Activated CD4-positive, alpha-beta T cell treated with anti-CD3 and anti-CD28 coated beads, Interleukin-2, amount 50 U/mL, for 24 hours (primary cell): ENCODE measurements at places on chromosomes 5 and 9.

- DNase-seq, result no peak
These were observed 11.8 kb downstream of the TBC1D13 start for GRCh38 chr9:128798896-128799295.

- DNase-seq, result no peak
These were observed 176.6 kb upstream of the C9orf72 start for GRCh38 chr9:27749838-27750237.

DNA sequence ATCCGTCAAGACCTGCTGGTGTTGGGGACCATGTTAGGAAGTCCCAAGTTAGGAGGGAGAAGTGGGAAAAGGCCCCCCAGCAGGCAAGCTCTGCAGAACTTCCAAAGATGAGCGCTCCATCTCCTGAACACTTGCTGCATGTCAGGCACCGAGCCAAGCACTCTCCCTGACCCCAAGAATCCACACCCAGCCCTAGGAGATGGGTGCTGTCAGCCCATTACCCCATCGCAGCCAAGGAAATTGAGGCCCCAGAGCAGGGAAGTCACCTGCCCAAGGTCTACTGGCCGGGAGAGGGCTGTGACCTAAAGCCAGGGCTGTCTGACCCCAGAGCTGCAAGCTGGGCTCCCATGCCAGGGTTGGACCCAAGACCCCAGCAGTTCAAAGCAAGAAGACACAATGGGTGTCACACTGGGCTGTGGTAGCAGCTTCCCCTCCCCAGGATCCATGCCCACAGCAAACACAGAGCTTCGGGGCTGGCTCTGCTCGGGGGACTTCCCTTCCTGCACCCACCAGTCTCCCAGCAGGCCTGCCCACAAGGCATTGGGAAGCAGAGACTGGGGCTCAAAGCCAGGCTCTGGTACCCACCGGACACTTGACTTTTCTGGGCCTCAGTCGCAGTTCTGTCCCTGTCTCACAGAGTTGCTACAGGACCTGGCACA lies 13.5 kb downstream of the EEIG1 start:
- no peak for DNase-seq

GRCh38 chr9:97293207-97293721 lies 14.2 kb upstream of the CCDC180 start:
- no peak for DNase-seq

GRCh38 chr9:79581794-79582193 lies 10.0 kb downstream of the TLE4 start:
- no peak for DNase-seq

DNA sequence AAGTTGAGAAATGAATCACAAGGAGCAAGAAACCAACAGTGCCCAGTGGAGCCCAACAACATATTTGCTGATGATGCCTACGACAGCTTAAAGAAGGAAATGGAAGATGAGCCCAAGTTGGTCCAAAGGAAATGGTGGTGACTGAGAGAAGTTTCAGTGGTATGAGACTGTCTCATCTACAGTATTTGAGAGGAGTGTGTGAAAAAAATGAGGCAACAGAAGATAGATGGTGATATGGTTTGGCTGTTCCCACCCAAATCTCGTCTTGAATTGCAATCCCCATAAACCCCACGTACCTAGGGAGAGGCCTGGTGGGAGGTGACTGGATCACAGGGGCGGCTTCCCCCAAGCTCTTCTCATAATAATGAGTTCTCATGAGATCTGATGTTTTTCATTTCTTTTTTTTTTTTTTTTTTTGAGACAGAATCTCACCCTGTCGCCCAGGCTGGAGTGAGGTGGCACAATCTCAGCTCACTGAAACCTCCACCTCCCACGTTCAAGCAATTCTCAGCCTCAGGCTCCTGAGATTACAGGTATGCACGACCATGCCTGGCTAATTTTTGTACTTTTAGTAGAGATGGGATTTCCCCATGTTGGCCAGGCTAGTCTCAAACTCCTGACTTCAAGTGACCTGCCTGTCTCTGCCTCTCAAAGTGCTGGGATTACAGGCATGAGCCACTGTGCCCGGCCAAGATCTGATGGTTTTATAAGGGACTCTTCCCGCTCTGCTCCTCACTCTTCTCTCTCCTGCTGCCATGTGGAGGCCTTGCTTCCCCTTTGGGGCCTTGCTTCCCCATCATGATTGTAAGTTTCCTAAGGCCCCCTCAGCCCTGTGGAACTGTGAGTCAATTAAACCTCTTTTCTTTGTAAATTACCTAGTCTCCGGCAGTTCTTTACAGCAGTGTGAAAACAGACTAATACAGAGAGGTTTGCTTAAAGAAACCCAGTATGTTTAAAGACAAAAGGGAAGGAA lies 30.2 kb downstream of the EFCAB9 start:
- peak; percentile 29 for DNase-seq

- DNase-seq, result no peak
These were observed 166.8 kb upstream of the RFX3 start for GRCh38 chr9:3692606-3693005.

DNA sequence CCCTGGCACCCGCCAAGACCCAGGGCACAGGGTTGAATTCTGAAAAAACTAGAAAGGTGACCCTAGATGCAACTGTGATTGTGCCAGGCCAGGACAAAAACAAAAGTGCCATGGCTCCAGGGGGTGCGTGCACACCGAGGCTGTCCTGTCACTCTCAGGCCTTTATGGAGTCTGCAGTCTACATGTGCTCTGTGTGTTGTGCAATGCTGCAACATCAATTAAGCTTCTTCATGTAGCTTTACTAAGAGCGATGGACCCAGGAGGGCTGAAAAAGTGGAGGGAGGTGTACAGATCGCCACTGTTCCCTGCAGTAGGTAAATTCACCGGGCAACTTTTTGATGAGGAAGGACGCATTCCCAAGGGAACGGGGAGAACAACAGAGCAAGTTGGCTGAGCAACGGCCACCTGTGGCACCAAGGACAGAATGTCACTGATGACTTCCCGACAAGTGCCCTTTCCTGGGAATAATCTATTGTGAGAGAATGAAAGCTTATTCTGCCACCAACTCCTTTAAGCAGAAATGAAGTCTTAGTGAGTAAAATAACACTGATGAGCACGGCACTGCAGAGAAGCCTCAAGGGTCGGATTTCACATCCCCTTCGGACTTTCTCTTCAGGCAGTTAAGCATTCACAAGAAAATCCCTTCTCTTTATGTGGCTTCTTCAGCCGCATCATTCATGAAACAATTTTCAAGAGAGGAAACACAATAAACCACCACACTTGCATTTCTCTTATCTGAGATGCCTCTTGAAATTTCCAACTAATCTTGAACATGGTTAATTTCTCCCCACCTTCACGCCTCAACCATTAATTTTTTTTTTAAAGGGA lies 149.6 kb downstream of the DROSHA start:
- DNase-seq, result no peak

DNA sequence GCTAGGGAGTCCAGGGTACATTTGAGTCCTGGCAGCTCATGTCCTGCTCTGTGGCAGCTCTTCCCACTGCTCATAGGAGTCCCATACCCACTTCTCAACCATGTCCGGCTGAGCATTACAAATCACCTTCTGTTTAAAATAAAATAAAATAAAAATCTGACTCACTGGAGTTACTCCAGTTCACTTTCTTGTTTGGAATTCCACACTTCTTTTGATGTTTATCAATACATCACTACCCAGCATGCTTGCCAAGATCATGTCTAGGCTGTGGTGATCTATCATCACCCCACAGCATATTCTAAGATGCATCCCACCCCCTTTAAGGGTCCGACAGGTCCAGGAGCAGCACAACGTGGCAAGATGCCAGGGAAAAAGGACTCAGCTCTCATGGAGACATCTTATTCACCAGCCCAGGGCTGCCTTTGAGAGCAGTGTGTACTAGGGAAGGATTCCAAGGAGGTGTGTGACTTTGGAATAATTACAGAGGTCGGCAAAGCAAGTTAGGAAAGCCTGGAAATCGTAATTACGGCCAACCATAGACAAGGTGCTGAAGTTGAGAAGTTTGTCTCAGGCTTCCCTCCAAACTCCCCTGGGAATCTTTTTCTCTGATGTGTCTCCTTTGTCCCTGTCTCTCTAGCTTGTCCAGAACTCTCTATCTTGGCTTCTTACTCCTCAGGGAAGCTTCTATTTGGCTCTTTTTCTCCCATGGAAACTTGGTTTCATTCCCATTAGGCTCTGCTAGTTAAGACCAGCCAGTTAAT lies 111.4 kb upstream of the SLC1A3 start:
- no peak for DNase-seq

GRCh38 chr9:113446323-113446740 lies 17.2 kb upstream of the RGS3 start:
- DNase-seq, result no peak

DNA sequence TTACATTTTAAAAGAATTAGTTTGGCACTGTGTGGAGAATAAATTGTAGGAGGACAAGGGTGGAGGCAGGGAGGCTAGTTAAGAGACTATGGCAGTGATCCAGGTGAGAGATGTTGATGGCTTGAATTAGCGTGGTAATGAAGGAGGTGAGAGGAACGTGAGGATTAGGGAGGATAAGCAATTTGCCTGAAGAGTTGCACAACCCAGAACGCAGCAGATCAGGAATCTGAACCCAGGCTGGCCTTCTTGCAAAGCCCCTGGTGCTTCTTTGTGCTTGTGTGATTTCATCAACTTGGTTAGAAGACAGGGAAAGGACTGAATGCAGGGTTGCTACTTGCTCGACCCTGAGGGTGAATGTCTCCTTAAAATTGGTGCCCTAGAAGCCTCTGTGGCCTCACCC lies 6.9 kb upstream of the SCAMP1 start:
- DNase-seq, result no peak

GRCh38 chr5:135869935-135870334 lies 25.7 kb downstream of the IL9 start:
- DNase-seq, result no peak

DNA sequence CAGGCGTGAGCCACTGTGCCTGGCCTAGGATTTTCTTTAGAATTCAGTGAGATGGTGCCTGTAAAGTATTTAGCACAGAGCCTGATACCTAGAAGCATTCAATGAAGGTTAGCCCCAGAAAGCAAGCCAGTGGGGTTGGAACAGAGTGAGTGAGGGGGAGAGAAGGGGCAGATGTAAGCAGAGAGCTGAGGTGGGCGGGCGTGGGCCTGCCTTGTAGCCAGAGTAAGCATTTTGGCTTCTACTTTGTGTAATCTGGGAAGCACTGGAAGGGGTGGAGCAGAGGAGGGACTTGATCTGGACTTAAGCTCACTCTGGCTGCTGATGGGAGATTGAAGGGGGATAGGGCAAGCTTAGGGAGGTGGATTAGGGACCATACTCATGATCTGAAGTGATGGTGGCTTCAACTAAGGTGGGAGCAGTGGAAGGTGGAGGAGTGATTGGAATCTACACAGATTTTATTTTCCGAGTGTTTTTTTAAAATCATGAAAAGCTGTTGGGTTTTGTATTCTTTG lies 2.6 kb downstream of the EXOSC2 start:
- DNase-seq, result no peak

DNA sequence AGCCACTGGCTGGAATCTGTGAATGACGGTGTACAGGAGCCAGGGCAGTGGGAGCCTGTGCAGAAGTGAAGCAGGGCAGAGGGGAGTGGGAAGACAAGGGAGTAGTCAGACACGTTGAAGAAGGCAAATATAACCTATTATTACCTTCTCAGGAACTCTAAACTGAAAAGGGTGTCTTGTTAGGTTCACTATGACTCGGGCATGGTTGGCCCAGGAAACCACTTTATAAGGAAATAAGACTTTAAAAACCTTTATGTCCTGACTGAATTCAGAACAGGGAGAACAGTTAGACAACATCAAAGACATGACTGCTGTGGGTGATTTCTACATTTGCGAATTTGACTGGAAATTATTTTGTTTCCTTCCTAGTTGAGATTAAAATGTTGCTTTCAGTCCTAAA lies 107.5 kb downstream of the ACER2 start:
- no peak for DNase-seq

DNA sequence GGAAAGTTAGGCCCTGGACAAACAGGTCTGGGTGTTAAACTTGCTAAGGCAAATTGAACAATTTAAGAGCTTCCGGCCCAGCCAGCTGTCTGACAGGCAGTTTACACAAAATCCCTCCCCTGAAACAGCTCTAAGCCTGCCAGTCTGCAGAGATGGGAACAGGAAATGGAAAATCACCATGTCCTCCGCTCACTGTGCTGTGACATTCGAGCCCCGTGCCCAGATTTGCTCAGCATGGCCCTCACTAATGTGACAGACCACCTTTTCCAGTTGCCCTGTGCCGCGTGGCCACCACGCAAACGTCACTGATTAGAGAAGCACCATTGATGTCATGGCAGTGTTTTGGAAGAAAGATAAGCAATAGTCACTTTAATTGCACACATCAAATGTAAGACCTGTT lies 41.0 kb downstream of the CCNJL start:
- no peak for DNase-seq

DNA sequence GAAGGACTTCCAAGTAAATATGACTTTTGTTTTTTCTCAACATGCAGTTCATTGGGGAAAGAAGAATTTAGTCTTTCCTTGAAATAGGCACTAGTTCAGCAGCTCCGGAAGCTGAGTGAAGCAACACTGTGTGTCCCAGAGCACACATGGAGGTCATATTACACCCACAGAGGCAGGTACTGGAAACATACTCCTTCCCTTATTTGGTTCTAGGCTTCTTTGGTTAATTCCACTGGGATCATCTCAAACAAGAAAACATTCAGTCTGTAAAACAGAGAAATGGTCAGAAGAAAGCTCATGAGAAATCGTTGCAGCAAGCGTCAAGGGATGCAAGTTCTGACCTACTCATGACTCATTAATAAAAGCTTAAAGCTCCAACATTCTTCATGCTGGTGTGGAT lies 175.1 kb upstream of the PCSK5 start:
- no peak for DNase-seq

- no peak for DNase-seq
These were observed 70.6 kb downstream of the SH3TC2 start for GRCh38 chr5:148992265-148992664.

DNA sequence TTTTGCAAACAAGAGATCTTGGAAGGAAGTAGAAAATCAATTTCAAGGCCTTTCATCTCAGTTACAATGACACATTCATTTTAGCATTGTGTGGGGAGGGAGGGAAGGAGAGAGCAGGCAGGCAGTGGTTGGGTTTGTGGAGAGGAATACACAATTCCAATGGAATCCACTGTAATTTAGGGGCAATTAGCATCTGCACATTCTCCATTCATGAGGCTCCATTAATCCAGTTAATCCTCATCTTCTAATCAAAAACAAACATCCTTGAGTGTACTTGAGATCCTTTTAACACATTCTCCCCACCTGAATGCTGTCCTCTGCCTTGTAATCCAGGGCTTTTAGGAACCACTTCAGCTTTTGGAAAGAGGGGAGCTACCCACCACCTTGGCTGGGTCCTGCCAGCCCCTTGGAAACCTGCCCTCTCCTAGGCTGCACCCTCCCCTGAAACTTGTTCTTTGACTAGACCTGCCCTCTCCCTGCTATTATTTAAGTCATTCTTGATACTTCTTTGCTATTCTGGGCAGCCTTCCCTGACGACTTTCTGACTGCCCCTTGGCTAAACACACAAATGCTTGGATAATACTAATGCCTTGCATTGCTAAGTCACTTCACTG lies 271.2 kb downstream of the SLIT3 start:
- DNase-seq, result no peak
